Activated T-helper 2 cell treated with anti-CD3 and anti-CD28 coated beads, Interferon-gamma antibody, Interleukin-2, Interleukin-4, amounts not matched to agents 10 μg/mL and 5 μg/mL and 100 μg/mL, durations not matched to agents 14 hours and 24 hours and 36 hours (primary cell): ENCODE measurements at places on chromosomes 16 and 17. TPM values are rescaled to one million over a fixed set of nuclear protein-coding genes. Genes with fewer than 3 reads are reported as not detected.

B3GNT9 gene
- 5.0 and 5.1 TPM in 2 replicates for total RNA-seq

ZNF423 gene
- not detected in 2 replicates for total RNA-seq

RASD1 gene
- 4.6 and 4.9 TPM in 2 replicates for total RNA-seq

KRT36 gene
- not detected in 2 replicates for total RNA-seq

TGFB1I1 gene
- 1.2 and 1.7 TPM in 2 replicates for total RNA-seq

PYCARD gene
- total RNA-seq = 15.1 and 15.3 TPM in 2 replicates

PMFBP1 gene
- 0.18 TPM in 1 of 2 replicates, not detected in the other for total RNA-seq

GRB7 gene
- total RNA-seq = 0.39 and 0.74 TPM in 2 replicates

GRCh38 chr16:83742124-83742899 is 65.5 kb upstream of the HSBP1 start:
- no peak for DNase-seq

DNA sequence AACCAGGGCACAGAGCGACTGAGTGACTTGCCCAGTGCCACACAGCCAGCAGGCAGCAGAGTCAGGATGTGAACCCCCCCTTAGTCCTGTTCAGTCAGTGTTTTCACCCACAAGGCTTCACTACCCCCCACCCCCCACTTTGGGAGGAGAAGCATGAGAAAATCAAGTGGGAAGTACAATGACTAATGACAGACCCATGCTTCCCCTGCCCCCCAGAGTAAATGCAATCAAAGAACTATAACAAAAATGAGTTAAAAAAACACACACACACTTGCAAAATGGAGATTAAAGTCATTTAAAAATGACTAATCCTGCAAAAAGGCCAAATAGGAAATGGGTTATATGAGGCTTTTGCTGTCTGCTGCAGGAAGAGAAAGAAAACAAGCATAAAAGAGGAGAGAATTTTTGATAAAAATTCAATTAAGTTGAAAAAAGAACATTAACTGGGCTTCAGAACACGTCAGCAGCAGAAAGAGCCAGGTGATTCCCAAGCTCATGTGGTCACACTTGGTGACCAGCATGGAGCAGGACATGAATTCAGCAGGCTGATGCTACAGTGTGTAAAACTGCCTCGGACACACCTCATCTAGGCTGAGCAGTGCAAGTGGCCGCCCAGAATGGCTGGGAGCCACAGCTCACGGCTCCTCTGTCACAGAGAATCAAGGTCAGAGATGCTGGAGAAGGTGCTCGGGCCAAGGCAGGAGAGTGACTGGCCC is 212.3 kb downstream of the ZNF423 start:
- no peak for DNase-seq

- no peak for DNase-seq
Measured at GRCh38 chr17:73639322-73639721, 4.9 kb downstream of the SDK2 start.

DNA sequence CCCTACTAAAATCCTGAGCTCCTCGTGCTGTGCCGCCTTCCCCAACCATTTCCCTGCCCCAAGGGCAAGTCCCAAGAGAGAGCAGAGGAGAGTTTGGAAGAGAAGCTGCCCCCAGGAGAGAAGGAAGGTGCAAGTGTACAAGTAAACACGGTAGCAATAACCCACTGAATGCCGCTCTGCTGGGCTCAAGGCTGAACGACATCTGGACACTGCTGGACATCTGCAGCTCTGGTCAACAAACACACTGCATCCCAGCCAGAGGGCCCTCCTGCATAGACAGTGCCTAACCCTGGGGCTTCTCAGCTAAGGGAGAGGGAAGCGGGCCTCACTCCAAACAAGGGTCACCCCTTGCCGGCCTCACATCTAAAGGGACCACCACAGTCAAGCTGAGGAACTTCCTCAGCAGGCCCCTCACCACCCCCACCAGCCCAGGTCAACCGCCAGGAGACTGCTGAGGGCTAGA is 12.7 kb downstream of the JUP start:
- DNase-seq = no peak

GRCh38 chr17:81161972-81162371 is 3.3 kb upstream of the PVALEF start:
- DNase-seq = no peak

DNA sequence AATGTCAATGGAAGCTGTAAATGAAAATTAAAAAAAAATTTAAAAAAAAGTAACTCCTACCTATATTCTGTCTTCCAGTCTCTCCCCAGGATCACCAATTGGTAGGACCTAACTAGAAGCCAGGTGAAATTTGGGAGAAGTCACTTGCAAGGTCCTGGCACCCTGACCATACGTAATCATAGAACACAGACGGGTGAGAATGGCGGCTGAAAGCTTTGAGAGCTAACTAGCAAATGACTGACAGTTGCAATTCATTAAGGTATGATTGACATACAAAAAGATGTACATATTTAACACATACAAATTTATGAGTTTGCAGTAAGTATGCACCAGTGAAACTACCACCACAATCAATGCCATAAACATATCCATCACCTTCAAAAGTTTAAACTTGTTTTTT is 372.7 kb upstream of the PSMD7 start:
- DNase-seq = no peak

GRCh38 chr16:7998789-7999453 is 591.4 kb downstream of the TMEM114 start:
- DNase-seq = no peak

DNA sequence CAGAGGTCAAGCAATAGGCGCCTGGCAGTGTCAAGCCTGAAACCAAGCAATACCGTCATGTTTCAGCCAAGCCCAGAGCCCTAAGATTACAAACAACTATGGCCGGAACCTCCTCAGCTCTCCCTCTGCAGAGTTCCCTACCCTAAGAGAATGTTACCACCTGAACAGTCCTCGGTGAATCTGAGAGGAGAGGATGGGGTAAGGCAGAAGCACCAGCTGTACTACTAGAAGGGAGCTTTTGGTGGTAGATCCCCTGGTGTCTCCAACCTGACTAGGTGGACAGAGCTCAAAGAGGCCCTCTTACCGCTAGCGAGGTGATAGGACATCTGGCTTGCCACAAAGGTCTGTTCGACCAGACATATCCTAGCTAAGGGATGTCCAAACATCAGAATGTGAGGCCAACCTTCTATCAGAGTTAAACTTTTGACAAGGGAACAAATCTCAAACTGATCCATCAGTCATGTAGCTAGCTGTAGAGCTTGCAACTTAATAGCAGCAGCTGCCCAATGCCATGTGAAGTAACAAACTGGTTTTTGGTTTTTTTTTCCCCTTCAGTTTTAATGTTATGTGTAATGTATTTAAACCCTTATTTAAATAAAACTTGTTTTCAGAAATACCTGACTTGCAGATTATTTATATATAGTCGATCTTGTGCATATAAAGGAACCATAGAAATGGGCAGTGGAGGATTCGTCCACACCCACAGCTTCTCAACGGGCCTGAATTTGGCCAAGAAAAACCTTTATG is 2.5 kb downstream of the EIF1 start:
- no peak for DNase-seq

DNA sequence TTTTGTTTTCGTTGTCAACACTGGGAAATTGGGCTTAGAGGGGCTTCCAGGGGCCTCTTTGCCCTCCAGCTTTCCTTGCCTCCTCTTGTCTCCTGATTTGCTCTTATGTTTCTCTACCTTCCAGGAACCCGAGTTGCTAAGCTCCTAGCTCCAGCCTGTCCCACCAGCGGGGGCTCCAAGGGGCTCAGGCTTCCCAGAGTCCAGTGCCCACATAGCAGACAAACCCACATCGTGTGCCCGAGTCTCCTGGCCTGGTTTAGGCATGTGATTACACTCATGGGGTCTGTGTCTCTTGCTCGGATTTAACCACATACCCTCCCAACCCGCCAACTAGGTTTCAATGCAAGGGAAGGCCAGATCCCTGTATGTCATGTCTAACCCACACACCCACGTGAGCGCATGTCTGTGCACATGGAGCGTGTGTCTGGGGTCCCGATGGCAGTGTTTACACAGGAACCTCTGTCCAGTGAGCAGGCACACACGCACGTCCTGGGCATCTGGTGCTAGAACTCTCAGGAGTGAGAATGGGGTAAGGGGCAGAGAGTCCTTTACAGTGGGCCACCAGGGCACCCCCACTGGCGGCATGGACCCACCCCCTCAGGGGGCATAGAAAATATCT is 76.1 kb upstream of the MED9 start:
- DNase-seq = no peak

GRCh38 chr16:30010844-30011713 is at the start of gene DOC2A:
TSS of gene DOC2A (minus strand) at chr16:30011027. CDS start at chr16:30010222, 805 bp downstream.
- no peak for DNase-seq

- no peak for DNase-seq
Measured at GRCh38 chr17:29664743-29665480, 42.2 kb upstream of the CORO6 start.

GRCh38 chr17:55242476-55242875 is 22.3 kb upstream of the HLF start:
- no peak for DNase-seq

GRCh38 chr16:67013233-67013822 is 15.6 kb upstream of the CBFB start:
- no peak for DNase-seq

DNA sequence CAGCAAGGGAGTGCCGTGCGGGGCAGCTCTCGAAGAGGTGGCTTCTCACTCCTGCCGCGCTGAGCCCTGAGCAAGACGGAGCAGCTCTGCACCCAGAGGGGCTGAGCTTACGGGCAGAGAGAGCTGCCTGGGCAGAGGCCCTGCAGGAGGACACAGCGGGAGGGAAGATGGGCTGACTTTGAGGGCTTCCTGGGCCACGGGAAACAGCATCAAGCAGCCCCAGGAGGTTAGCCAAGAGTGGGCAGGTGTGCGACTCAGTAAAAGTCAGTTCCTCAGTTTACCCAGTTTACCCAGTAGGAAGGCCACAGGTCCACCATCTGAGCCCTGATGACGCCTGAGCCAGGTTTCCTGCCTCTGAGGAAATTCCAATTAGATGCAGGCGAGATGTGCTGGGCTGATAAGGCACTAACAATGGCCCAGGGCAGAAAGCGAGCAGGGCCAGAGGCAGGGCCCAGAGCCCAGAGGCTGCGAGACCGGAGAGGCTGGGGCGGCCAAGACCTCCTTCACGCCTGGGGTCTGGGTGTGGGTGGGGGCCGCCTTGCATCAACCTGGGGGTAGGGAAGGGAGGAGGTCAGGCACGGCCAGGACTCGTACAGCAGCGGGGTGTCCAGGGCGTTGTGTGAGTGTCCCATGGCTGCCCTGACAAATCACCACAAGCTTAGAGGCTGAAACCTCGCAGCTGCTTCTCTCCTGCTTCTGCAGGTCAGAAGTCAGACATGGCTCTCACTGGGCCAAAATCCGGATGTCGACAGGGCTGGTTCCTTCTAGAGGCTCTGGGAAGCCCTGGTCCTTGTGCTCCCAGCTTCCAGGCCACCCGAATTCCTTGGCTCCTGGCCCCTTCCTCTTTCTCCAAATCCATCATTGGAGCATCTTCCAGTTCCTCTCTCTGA is 32.0 kb upstream of the CIBAR2 start:
- DNase-seq = no peak

- no peak for DNase-seq
Measured at GRCh38 chr17:72816406-72816805, 276.1 kb downstream of the SLC39A11 start.

- peak; percentile 71 for DNase-seq
Measured at GRCh38 chr17:75872434-75873351, 5.7 kb downstream of the TRIM47 start.

DNA sequence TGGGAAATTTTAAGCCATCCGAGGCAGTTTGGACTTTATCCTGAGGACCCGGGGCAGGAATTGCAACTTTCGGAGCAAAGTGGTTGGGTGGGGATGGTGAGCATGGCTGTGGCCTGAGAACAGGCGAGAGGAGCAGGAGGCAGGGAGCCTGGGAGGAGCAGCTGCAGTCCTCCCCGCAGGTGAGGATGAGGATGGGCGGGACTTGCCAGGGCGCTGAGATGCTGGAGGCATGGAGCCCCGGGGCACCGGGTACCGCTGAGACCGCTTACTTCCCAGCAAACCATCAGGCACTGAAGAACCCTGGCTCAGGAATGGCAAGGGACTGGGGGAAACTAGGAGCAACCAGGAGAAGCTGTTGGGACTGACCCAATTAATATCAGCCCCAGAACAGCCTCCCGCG is 210.8 kb downstream of the GSG1L start:
- no peak for DNase-seq

GRCh38 chr16:1538804-1539520 is 5.5 kb downstream of the TMEM204 start:
- DNase-seq = no peak

DNA sequence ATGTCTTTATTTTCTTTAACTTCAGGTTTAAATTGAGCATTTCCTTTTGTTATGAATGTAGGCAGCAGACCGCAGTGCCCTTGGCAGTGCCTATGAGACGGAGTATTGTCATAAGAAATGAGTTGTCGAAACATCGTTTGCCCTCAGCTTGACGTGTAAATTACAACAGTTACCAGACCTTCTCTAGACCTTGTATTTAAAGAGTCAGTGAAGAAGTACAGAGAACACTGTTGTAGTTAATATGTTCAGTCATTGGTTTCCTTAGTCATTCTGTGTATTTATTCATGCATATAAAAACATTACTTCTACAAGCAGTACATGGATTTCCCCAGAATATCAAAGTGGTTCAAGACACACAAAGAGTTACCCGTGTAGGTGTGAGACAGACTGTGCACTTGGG is 19.0 kb downstream of the IRF8 start:
- no peak for DNase-seq

GRCh38 chr17:60750640-60751039 is 73.0 kb downstream of the BCAS3 start:
- no peak for DNase-seq

DNA sequence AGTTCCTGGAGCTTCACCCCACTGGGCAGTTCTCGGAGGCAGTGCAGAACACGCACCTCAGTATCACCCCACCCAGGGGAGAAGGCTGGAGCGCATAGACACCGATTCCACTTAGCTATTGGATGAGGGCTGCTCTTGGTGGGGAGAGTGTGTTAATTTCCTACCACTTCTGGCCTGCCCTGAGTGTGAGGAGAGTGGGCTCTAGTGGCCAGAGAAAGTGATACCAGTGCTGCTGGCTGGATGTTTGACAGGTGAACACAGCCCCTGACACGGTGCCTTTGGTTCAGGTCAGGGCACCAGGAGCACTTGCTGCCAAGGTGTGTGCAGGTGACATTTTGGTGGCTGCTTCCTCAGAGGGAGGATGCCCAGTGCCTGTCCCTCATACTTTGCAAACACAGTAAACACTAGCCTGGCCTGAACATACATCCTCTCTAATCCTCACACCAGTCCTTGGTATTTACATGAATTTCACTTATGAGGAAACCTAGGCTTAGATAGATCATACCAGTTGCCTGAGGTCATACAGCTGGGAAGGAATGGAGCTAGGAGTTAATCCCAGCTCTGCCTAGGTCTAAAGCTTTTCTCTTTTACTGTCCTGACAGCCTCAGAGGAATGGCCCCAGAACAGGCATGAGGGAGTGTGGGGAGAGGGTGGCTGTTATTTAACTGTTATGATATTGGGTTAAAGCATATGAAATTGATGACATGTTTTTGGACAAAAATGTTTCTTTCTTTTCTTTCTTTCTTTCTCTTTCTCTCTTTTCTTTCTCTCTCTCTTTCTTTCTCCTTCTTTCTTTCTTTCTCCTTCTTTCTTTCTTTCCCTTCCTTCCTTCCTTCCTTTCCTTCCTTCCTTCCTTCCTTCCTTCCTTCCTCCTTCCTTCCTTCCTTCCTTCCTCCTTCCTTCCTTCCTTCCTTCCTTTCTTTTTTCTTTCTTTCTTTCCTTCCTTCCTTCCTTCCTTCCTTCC is 21.0 kb upstream of the ITGAX start:
- no peak for DNase-seq
